ENCODE measurements at places on chromosomes 6 and 20.

DNA sequence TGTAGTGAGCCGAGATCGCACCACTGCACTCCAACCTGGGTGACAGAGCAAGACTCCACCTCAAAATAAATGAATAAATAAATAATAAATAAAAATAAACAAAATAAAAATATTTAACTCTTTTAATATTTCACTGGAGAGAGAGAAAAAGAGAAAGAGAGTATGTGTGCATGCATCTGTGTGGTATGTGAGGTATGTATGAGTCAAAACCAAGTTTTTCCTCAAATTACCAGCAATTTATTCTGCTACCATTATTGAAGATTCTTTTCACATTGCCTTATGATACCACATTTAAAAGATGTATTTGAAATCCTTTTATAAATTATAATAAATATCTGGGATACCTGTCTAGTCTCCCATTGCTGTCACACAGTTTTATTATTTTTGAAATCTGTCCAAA is 122.1 kb downstream of the CD164 start:
- no peak for DNase-seq

DNA sequence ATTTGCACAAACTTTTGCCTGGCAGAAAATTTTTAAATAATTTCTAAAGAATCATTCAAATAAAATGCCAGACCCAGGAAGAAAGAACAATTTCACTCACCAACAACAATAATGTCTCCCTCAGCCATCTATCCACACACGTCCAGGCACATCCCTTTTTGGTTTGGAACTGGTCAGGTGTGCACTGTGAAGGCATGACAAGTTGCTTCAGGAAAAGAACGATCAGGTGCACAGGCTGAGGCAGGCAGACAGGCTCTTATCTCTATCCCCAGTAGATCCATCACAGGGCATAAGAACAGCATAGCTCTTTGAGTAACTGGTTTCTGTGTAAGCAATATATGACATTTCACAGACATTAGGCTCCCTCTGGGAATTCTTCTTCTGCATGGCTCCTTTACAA is 18.1 kb upstream of the NXT1 start:
- DNase-seq: no peak

- DNase-seq: no peak
These were observed 113.4 kb upstream of the MRPS10 start for GRCh38 chr6:42331019-42331418.

GRCh38 chr20:23391707-23392310 is 29.5 kb downstream of the NAPB start:
- DNase-seq: no peak

- DNase-seq: no peak
These were observed 57.1 kb downstream of the OGFRL1 start for GRCh38 chr6:71345476-71346333.

GRCh38 chr6:68400396-68400795 is 234.7 kb upstream of the ADGRB3 start:
- DNase-seq: peak; percentile 7

GRCh38 chr6:46201702-46202101 is 30.9 kb upstream of the ENPP5 start:
- no peak for DNase-seq

DNA sequence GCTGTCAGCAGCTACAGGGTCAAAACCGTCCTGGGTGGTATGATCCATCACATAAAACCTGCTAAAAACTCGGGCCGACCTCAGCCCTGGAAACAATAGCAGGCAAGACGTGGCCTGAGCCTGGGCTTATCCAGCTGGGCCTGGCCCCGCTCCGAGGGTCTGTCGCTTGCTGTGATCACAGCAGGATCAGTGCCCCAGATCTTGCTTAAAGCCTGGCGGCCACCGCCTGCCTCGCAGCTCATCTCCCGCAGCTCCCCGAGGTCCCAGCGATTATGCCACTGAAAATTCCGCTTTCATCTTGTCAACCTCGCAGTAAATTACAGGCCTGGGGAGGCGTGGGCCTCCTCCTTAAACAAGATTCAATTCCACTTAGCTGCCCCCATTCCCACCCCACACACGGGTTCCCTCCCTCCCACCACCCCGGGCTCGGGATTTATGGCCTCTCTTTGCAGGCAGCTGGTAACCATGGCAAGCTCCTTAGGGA is 40.1 kb downstream of the CDH22 start:
- no peak for DNase-seq

DNA sequence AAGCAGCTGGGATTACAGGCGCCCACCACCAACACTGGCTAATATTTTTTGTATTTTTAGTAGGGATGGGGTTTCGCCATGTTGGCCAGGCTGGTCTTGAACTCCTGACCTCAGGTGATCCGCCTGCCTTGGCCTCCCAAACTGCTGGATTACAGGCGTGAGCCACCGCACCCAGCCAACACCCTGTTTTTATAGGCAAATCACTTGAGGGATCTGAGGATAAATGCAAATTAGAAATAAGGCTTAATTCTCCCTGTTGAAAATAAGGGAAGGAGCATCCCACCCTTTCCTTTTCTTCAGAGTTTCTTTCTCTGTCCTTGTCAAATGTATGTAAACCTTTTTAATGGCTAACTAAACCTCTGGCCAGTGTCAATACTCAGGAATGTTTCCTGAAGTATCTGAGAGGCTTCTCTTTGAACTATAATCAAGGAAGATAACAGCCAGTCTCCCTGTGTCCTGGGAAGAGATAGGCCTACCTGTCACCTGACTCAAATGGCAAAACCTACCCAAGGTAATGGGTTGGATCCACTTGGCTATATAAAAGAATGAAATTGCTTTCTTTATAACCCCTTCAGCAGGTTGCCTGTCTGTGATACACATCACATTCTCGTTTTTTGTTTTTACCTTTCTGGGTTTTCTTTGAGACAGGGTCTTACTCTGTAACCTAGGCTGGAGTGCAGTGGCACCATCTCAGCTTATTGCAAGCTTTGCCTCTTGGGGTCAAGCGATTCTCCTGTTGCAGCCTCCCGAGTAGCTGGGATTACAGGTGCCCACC is 64.5 kb upstream of the TNFAIP3 start:
- no peak for DNase-seq

- DNase-seq: peak; percentile 48
These were observed 32.5 kb downstream of the SUN5 start for GRCh38 chr20:32971703-32972161.

DNA sequence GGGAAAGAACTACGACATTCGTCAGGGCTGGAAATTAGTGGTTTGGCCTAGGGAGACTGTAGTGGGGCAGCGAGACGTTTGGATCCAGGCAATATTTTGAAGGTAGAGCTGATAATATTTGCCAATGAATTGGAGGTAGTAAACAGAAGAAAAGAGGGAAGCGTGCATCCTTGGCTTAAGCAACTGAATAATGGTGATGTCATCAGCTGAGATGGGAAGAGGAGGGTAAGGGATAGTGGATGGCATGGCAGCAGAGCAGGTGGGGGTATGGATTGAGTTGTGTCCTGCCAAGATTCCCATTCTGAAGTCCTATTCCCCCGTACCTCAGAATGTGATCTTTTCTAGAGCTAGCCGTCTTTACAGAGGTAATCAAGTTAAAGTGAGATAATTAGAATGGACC is 119.2 kb downstream of the PDE7B start:
- DNase-seq: no peak

GRCh38 chr6:25232479-25232878 is 46.7 kb upstream of the CARMIL1 start:
- no peak for DNase-seq

- no peak for DNase-seq
These were observed 50.8 kb upstream of the SASH1 start for GRCh38 chr6:148291876-148292275.

- no peak for DNase-seq
These were observed 555.5 kb upstream of the JARID2 start for GRCh38 chr6:14690120-14691056.

GRCh38 chr6:132063738-132064137 is 112.6 kb upstream of the CCN2 start:
- DNase-seq: no peak

GRCh38 chr6:63685446-63686379 is 50.1 kb downstream of the PHF3 start:
- no peak for DNase-seq

- no peak for DNase-seq
These were observed 71.5 kb upstream of the IFNGR1 start for GRCh38 chr6:137290601-137291261.

GRCh38 chr6:126698732-126699240 is 358.9 kb downstream of the CENPW start:
- DNase-seq: no peak

DNA sequence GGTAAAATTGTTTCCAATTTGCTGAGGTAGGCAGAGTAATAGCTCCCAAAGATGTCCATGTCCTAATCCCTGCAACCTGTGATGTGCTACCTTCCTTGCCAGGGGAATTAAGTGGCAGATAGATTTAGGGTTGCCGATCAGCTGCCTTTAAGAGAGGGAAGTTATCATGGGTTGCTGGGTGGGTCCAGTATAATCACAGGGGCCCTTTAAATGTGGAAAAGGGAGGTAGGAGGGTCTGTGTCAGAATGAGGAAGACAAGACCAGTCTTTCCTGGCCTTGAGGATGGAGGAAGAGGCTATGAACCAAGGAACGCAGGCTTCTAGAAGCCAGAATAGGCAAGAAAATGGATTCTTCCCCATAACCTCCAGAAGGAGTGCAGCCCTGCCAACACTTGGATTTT is 50.7 kb downstream of the CTCFL start:
- DNase-seq: no peak

DNA sequence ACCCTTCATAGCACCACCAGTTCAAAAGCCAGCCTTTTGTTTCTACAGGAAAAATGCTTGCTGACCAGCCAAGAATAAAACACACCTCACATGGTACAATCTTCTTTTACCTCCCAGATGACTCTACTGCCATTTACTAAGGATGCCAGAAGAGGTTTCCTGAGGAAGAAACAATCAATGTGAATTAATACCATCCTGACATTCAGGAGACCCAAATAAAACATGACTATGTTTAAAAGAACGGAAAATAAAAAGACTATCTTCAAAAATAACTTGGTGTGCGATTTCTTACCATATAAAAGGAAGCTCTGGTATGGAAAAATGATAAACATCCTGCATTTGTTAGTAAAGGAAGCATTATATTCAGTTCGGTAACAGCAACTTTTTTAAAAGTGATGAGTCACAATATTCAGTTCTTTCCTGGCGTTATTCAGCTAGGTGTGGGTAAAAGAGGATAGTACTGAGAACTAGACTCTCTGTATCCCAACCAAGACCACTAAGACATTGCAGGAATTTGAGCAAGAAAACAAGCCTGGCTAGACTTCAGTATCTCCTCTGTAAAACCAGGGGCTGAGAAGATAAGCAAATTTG is 16.3 kb downstream of the COL21A1 start:
- DNase-seq: no peak

DNA sequence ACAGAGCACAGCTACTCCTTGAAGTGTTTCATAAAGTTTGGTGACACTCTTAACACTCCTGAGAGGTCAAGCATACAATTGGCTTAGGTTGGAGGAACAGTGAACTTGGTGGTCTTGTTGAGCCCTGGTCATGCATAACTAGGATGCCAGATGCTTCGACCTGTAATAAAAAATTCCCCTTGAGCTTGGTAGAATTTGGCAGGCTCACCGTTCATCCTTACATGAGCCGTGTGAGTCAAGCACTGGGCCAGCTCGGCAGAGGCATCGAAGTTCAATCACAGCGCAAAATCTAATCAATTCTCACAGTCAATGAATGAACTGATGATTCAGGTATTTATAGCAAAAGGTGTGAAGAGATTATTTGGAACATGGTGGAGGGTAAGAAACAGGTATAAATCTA is 33.7 kb downstream of the CYP24A1 start:
- no peak for DNase-seq

DNA sequence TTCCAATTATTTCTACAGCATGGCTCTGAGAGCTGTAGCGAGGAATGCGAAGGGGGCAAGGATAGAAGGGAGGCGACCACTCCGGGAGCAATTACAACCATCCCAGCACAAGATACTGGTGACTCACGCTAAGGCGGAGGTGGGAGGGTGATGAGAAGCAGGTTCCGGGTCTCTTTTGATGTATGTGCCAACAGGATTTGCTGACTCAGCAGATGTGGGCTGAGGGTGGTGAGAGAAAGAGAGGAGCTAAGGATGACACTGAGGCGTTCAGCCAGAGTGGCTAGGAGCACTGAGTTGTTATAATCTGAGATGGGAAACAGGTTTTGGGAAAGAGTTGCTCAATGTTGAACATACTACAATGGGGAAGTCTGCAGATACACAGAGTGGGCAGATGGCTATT is 9.3 kb upstream of the TXNDC5 start:
- DNase-seq: peak; percentile 77

DNA sequence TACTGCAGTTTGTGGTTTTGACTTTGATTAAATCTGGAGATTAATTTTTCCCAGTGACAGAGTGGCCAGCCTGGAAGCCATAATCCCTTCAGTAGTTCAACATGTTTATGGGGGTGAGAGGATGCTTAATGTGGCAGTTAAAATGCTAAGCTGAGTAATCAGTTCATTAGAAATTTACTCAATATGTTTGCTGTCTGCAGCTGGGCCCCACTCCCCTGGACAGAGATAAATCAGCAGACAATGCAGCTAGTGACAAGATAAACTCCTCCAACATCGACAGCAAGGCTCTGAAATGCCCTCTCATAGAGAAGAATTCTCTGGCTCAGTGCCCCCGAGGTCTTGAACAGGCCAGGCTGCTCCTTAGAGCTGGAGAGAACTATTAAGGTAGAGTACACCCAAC is 101.9 kb downstream of the LRFN2 start:
- no peak for DNase-seq

- DNase-seq: no peak
These were observed 969.6 kb downstream of the EYS start for GRCh38 chr6:64737418-64737817.

- no peak for DNase-seq
These were observed 368.4 kb upstream of the MAP3K7 start for GRCh38 chr6:90955246-90955645.

DNA sequence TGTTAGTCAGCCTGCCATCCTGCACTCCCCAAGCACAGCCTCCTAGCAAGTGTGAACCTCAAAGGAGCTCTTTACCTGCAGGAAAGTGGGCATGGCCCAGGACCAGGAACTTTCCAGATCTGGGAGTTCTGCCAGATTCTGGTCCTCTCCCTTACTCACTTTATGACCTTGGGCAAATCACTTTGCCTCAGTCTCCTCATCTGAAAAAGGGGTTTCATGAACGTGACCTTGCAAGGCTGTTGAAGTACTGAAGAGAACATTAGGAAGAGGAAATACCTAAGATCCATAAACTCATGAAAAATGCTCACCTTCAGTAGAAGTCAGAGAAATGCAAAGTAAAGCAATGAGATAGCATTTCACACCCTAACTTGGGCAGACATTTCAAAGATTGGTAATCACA is 26.8 kb upstream of the DSN1 start:
- no peak for DNase-seq

GRCh38 chr6:89989742-89990141 is 95.5 kb downstream of the GJA10 start:
- no peak for DNase-seq

DNA sequence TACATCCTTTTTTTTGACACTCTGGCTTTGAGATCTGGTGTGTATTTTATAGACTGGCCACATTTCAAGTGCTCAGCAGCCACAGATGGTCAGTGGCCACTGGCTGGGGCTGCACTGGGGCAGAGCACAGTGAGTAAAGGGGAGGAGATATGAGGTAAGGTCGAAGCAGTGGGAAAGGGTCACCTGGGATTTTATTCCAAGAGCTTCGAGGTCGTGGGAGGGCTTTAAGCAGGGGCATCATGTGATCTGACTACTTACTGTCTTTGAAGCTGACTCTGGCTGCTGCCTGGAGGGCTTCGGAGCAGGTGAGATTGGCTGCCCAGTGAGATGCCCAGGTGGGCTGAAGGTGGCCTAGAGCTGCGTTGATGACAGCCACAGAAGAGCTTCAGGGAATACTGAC is 6.7 kb downstream of the C20orf203 start:
- DNase-seq: no peak

- no peak for DNase-seq
These were observed 35.5 kb downstream of the WRNIP1 start for GRCh38 chr6:2800552-2801316.

GRCh38 chr6:81708113-81708699 is 44.3 kb downstream of the TENT5A start:
- no peak for DNase-seq
